ENCODE measurements at places on chromosomes 6 and 20. TPM values are rescaled to one million over a fixed set of nuclear protein-coding genes. Genes with fewer than 3 reads are reported as not detected.
A peak's percentile ranks its signal among the peaks of the same experiment; 100 is the strongest.

- DNase-seq = no peak
These were observed 22.8 kb downstream of the SCML4 start for GRCh38 chr6:107801173-107801886.

GJA10 gene
- not detected for total RNA-seq

DNA sequence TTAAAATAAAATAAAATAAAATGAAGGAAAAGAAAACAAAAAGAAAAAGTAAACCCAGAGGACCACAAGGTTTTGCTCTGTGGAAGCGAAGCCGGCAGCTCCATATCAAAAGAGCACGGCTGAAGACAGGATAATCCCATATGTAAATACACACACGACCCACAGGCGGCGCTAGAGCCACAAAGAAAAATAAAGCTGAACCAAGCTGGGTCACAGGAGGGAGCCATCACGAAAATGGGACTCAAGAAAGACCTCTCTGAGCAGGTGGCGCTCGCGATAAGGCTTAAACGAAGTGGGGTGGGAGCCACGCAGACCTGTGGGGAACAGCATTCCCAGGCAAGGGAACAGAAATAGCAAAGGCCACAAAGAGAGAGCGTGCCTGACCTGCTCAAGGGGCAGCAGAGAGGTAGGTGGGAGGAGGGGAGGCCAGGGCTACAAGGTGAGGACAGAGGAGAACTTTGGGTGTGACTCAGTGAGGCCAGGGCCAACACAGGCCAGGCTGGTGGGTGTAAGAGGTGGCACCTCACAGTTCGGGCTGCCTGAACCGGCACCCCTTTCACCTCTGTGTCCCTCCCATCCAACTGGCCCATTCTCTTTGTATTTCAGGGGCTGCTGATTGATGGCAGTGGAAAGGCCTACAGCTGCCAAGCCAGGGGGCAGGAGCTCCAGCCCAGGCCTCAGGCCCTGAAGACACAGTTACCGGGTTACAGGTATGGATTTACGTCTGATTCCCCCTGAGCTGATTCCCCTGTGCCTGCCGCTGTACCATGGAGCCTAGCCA, 26.0 kb downstream of the PTGIS start:
- peak; percentile 67 for DNase-seq

DNA sequence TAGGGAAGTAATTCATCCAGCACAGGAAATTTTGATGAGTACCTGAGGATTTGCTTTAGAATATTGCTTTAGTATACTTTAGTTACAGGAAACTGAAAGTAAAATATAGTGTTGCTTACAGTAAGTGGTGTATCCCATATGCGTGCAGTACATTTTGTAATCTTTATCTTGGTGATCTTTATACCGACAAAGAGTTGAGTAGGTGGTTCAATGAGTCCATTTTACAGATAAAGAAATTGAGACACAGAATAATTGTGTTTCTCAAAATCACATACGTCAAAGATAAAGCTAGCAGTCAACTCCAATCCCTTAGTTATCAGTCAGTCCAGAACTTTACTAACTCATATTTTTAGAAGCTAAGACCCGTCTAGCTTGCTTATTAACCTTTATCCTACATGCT, 65.8 kb upstream of the E2F3 start:
- no peak for DNase-seq

DNA sequence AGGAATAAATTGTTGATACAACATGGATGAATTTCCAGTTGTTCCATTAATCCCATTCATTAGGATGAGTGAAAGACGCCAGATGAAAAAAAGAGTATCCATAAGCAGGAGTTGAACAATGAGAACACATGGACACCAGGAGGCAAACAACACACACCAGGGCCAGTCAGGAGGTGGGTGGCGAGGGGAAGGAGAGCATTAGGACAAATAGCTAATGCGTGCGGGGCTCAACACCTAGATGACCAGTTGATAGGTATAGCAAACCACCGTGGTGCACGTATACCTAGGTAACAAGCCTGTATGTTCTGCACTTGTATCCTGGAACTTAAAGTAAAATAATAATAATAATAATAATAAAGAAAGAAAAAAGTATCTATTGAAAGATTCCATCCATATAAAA, 11.1 kb downstream of the PCED1A start:
- DNase-seq = no peak

- DNase-seq = no peak
These were observed 554.9 kb downstream of the CDH26 start for GRCh38 chr20:60513141-60513540.

GRCh38 chr6:17971128-17972073, 16.0 kb downstream of the KIF13A start:
- no peak for DNase-seq

KCNK5 gene
- total RNA-seq = not detected

GRCh38 chr6:41022294-41022693, 16.7 kb downstream of the UNC5CL start:
- DNase-seq = no peak

- no peak for DNase-seq
These were observed 28.9 kb upstream of the BHLHE23 start for GRCh38 chr20:63035603-63036185.

DNA sequence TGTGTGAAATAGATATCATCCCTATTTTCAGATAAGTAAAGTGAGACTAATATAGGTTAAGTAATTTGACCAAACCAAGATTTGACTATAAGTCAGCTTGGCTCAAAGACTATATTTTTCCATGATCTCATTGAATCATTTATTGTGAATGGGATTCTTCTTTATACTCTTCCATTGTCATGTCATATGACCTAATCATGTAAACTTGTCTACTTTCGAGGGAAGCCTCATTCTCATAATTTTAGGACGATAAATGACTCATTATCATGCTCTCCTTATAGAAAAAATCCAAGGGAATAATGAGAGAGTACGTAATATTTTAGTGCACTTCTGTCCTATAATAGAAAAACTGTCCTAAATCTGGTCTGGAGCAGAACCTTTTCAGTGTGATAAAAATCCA, 40.9 kb upstream of the CCN6 start:
- DNase-seq = no peak

GRCh38 chr6:132526461-132526860, 11.6 kb upstream of the TAAR9 start:
- no peak for DNase-seq

ALDH8A1 gene
- 1.6 TPM for total RNA-seq
